ENCODE measurements at places on chromosomes 4 and X.

DNA sequence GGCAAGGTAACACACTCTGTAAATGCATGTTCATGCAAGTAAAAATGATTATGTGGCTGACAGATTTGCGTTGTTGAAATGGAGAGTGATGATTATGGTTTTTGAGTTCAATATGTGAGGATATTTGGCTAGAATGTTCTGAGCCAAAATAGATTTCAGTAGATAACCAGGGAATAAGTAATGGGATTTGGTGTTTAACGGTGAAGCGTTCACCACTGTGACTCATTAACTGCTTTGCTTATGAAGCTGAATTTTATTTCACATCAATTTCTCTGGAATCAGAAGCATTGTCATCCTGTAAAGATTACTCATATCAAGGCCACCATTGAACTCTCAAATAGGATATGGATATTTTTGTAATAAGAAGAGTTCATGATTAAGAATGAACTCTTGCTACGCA lies 11.7 kb downstream of the AFP start:
- DNase-seq, result no peak

DNA sequence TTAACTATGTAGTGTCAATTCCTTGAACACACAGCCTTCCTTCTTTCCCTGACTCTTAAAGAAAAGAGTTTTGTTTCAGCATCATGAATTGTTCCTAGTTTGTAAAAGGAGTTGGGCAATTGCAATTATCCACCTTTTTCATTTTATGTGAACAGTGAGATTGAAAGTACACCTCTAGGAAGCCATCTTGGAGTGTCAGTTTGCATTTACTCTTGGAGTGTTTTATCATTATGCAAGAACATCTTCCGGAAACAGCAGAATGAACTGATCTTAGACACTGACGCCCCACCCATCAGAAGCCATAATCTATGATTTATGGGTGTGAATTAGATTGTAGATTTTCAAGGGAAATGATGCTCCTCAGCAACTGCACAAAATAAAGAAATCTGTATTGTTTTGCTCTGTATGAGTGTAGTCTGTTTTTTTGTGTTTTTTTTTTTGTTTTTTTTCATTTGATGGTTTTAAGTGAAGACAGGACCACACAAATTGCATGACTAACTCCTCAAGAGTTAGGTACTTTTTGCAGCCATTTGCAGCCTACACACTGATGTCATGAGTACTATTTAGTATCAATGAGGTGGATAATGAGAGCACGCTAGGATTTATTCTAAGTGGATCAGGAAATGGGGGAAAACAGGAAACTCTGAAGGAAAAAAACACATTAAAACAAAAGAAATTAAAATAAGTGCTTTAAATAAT lies 19.5 kb upstream of the FGF2 start:
- no peak for DNase-seq

GRCh38 chrX:97065973-97066372 lies 182.3 kb downstream of the RPA4 start:
- DNase-seq, result no peak

DNA sequence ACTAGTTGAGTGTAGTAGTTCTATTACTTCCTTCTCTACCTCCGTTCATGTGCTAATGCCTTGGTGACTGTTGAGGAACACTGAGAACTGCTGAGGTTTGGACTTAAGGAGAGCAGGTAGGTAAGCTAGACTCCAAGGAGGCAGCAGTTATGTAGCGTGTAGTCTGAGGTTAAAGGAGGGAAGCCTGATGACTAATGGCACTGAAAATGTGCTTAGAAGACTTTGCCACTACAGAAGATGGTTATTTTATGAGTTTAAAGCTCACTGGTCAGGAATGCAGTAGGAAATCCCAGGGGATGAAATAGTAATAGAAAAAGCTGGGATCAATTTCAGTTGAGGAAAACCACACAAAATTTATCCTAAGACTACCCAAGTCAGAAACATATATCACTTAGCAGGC lies 1077.3 kb downstream of the RAPGEF2 start:
- DNase-seq, result no peak

DNA sequence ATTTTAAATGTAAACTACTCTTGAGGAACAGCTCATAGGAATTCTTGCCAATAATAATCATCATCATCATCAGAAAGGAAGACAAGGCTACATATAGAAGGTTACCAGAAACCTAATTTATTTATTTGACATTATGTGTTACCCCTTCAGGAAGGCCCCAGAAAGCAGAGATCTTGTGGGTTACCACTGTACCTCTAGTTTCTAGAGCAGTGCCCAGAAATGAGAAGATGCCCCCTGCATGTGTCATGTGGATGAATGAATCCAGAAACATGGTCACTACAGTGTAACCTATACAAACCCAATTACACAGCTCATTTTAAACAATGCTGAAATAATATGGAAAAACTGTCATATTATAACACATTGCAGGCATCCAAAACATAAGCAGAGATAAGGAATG lies 70.4 kb downstream of the ARAP2 start:
- no peak for DNase-seq

- no peak for DNase-seq
Observed at GRCh38 chr4:909821-910220, 22.3 kb downstream of the GAK start.

DNA sequence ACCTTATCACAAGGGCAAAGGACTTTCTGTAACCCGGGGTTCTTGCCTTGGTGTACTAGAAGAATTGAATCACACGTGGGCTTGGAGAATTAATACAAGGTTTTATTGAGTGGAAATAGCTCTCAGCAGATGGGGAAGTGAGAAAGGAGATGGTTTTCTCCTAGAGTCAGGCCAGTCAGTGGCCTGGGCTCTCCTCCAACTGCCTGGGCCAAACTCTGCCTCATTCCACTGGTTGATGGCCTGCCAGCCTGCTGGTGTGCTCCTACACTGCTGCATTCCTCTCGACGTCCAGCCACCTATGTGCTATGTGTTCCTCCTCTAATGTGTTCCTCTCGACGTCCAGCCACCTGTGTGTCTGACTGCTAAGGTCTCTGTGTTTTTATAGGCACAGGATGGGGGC lies 35.3 kb upstream of the SPIN2A start:
- no peak for DNase-seq

Measured in stimulated activated CD8-positive, alpha-beta memory T cell treated with anti-CD3 and anti-CD28 coated beads, Interleukin-4, amount 100 ng/mL, for 1 hour (primary cell).